ENCODE measurements at places on chromosomes 5 and 9.

DNA sequence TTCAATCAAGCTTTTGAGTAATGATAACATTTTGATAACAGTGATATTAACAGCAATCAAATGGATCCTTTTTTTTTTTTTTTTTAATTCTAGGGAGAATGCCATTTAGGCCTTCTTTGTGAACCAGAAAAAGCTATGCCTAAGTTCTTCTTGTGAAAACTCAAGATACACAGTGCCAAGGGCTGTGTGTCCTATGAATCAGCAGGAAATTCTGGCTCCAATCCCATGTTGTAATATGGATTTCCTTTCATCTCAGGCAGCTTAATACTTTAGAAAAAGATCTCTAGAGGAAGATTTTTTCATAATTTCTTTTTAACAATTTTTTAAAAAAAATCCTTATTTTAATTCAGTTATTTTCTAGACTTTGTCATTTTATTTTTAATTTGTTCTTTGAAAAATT, 96.1 kb downstream of the NUDT12 start:
- DNase-seq, result no peak

- no peak for DNase-seq
Observed at GRCh38 chr5:135451581-135452320, 400 bp downstream of the TIFAB start.

- no peak for DNase-seq
Observed at GRCh38 chr5:109829331-109829730, 139.6 kb downstream of the MAN2A1 start.

DNA sequence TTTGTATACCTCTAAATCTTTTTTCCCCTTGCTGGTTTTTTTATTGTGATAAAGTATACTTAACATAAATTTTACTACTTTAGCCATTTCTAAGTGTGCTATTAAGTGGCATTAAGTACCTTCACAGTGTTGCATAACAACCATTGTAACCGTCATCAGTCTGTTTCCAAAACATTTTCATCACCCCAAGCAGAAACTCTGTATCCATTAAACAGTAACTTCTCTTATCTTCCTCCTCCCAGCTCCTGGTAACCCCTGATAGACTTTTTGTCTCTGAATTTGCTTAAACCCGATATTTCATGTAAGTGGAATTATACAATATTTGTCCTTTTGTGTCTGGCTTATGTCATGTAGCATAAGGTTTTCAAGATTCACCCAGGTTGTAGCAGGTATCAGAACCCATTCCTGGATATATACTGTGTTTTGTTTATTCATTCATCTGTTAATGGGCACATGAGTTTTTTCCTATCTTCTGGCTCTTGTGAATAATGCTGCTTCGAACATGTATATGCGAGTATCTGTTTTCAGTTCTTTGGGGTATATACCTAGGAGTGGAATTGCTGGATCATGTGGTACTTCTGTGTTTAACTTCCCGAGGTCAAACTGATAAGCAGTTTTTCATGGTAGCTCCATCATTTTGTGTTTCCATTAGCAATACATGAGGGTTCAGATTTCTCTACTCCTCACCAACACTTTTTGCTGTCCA, 66.4 kb downstream of the EHMT1 start:
- no peak for DNase-seq

- no peak for DNase-seq
Observed at GRCh38 chr5:132019857-132020555, 8.5 kb upstream of the ACSL6 start.

- no peak for DNase-seq
Observed at GRCh38 chr5:83285661-83286398, 185.7 kb upstream of the VCAN start.

GRCh38 chr5:55742778-55743177, 4.9 kb downstream of the DDX4 start:
- no peak for DNase-seq

DNA sequence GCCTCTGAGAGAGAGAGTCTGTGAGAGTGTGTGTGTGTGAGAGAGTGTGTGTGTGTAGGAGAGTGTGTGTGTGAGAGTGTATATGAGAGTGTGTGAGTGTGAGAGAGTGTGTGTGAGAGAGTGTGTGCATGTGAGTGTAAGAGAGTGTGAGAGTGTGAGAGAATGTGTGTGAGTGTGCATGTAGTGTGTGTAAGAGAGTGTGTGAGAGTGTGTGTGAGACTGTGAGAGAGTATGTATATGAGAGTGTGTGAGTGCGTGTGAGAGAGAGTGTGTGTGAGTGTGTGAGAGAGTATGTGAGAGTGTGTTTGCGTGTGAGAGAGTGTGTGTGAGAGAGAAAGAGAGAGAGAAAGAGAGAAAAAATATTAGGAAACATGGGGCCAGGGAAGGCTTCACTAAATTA, 588.3 kb upstream of the SGCD start:
- no peak for DNase-seq

DNA sequence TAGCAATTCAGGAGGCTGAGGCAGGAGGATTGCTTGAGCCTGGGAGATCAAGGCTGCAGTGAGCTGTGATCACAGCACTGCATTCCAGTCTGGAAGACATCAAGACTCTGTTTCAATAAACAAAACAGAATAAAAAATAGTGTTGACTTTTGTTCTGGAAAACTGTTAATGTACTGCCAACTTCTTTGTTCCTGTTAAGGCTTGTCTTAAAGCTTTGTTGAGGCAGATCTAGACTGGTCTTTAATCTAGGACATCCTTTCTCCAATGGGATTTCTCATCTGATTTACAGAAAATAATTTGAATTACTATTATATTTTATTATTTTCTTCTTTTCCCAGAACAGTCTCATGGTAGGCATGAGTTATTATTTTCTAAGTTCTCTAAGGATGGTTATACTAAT, 26.0 kb downstream of the BDP1 start:
- DNase-seq, result no peak

DNA sequence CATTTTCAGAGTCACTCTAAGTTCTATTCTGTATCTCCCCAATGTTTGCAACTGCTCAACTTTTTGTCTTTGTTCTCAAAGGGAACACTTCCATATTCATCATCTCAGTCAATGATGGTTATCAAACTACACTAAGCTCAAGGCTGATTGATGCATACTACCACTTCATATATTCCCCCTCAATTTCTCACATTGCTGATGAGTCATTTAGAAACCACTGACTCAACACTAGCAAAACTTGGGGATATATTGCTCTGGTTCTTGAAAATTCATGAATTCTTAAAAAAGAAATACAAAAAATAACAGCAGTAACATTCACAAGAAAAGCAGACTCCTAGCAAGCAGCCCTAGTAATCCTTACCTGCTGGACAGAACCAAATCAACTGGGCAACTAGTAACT, 52.2 kb downstream of the ABHD17B start:
- no peak for DNase-seq

- DNase-seq, result peak; percentile 31
Observed at GRCh38 chr9:101458963-101459631, 23.5 kb upstream of the ALDOB start.

DNA sequence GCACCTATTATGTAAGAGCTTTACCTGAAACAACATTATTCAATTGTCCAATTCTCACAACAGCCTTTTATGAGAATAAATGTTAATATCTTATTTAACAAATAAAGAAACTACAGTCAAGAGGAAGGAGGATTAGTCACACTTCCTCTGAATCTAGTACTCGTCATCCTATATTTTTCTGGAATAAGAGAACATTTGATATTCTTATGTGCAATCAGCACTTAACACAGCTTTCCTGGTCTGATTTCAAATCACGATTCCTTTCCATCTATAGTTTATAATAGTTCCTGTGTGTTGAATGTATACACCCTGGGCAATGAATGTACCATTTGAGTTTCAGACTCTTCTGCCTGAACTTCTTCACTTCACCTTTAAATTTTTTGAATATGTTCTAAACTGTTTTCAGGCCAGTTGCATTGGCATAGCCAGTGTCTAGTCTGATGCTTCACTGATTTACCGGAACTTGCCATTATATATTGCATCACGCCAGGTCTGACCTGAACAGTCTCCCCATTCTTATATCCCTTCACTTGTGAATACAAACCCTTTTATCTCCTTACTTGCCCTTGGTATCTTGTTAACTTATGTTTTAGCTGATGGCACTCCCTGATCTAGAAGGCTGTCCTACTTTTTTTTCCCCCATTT, 698.3 kb downstream of the MAT2B start:
- DNase-seq, result no peak

DNA sequence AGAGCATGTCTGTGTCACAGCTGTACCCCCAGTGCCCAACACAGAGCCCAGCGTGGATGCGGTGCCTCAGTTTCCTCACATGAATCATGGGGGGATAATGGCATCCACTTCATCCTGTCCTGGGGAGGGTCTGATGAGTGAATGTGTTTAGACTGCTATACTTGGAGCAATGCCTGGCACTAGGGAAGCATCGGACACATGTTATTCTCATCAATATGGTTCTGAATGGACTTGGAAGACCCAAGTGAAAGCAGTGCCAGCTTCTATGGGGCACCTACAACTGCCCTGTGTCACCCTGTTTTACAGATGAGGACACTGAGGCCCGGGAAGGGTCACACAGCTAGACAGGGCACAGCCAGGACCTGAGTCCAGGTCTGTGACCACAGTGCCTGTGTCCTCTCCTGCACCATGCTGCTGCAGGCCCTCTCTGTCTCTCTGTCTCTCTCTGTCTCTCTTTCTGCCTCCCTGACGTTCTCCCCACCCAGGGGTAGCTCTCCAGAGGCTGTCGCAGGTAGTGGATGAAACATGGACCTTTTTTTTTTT, 42.3 kb upstream of the NEK6 start:
- no peak for DNase-seq

DNA sequence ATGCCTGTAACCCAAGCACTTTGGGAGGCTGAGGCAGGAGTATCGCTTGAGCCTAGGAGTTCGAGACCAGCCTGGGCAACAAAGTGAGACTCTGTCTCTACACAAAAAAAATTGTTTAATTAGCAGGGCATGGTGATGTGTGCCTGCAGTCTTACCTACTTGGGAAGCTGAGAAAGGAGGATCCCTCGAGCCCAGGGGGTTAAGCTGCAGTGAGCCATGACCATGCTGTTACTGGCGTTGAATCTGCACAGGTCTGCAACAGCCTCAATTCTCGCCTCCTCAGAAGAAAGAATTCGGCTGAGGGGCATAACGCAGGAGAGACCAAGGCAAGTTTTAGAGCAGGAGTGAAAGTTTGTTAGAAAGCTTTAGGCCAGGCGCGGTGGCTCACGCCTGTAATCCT, 18.0 kb downstream of the CCT5 start:
- DNase-seq, result no peak

DNA sequence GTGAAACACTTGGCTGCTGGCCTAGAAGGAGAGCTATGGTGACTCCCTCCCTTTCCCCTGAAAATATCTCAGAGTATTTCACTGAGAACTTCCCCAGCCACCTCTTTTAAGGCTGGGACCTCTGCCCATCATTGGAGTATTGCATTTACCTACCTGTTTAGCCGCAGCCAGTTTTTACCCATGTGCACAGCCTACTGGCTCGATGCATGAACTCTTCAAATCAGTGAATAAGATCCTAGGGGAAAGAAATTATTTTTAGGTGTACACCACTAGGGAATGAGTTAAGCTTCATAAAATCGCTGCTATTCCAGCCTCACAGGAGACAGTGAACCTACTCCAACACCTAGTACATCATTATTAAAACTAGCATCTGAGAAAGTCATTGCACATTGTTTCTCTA, 16.8 kb upstream of the FAM174A start:
- no peak for DNase-seq

GRCh38 chr9:116153765-116154333, at the start of gene PAPPA:
TSS of gene PAPPA (plus strand) at chr9:116153791. CDS start at chr9:116154173, 382 bp downstream.
- DNase-seq, result no peak

DNA sequence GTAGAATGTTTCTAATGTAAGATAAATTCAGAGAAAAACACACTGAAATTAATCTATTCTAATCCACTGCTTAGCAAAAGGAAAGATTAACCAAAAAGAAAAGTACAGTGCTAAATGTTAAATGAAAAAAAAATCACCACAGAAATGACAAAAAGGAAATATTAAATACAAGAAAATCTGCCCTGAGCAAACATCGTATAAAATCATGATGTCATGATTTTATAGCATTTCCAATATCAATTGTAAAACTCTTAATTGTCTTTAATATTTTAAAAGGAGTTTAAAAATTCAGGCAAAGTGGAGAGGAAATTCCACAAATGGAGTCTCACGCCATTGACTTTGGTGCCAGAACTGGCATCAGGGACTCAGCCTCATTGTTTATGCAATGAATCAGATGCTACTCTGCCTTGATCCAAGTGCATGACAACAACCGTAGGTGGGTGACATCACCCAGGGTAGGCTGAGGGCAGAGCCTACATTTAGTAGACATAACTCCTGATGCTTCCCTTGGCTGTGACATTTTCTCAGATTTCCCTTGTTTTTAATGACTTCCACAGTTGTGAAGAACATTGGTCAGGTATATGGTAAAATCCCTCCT, 696.8 kb downstream of the SEMA5A start:
- no peak for DNase-seq

DNA sequence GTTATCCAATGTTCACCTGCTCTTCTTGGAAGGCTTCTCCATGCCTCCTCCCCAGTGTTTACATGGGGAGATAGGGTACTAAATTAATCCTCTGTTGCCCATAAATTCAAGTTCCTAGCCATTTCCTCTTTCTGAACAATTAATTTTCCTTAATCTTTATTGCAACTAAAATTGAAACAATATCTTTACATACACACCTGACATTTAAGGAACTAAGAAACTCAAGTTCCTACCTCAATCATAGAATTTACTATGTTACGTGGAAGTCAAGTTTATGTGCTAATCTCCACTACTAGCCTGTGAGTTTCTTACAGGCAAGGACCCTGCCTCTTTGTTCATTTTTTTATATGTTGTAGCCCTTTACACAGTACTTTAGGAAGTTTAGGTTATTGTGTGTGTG, 10.1 kb upstream of the ADRB2 start:
- no peak for DNase-seq

- no peak for DNase-seq
Observed at GRCh38 chr5:83760579-83760978, 39.9 kb upstream of the HAPLN1 start.

- no peak for DNase-seq
Observed at GRCh38 chr5:98902733-98903132, 26.1 kb downstream of the CHD1 start.

GRCh38 chr9:137389428-137389746, 33.6 kb downstream of the EXD3 start:
- DNase-seq, result no peak

GRCh38 chr5:178467568-178468195, 122.5 kb downstream of the COL23A1 start:
- no peak for DNase-seq

GRCh38 chr9:114289571-114290481, 33.1 kb upstream of the ORM1 start:
- DNase-seq, result no peak

- DNase-seq, result no peak
Observed at GRCh38 chr9:89475891-89476440, 21.9 kb downstream of the SEMA4D start.

GRCh38 chr9:121233906-121234831, 32.5 kb upstream of the RAB14 start:
- no peak for DNase-seq

DNA sequence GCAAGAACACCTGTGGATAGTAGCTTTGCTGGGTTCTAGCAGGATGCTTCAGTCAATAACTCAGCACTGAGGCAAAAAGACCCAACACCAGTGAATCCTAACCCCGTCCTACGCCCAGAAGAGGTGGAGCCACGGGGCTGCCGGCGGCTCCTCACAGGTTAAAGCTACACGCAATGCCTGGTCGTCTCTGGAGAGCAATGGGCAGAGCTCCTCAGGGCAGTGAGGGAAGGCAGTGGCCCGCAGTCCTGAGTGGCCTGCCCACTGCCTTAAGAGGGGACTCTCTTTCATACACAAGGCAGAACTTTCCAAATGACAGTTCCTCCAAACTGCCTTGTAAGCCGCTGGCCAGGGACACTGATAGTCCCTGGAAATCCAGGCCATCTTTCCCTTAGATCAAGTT, 244.2 kb upstream of the IRX2 start:
- DNase-seq, result no peak
